ENCODE measurements at places on chromosomes 1 and 21. TPM values are rescaled to one million over a fixed set of nuclear protein-coding genes. Genes with fewer than 3 reads are reported as not detected.

The AMY1C gene
- not detected for total RNA-seq

The ASAP3 gene
- 7.7 TPM for total RNA-seq

GRCh38 chr1:58996341-58997059 is 212.7 kb upstream of the JUN start:
- DNase-seq = no peak

- peak; percentile 91 for DNase-seq
These were observed 5.5 kb upstream of the PRKCZ start for GRCh38 chr1:2044510-2045319.

Measured in frontal cortex (tissue), 4 donors.